BJ (cell line): ENCODE measurements at places on chromosomes 11 and 22.

DNA sequence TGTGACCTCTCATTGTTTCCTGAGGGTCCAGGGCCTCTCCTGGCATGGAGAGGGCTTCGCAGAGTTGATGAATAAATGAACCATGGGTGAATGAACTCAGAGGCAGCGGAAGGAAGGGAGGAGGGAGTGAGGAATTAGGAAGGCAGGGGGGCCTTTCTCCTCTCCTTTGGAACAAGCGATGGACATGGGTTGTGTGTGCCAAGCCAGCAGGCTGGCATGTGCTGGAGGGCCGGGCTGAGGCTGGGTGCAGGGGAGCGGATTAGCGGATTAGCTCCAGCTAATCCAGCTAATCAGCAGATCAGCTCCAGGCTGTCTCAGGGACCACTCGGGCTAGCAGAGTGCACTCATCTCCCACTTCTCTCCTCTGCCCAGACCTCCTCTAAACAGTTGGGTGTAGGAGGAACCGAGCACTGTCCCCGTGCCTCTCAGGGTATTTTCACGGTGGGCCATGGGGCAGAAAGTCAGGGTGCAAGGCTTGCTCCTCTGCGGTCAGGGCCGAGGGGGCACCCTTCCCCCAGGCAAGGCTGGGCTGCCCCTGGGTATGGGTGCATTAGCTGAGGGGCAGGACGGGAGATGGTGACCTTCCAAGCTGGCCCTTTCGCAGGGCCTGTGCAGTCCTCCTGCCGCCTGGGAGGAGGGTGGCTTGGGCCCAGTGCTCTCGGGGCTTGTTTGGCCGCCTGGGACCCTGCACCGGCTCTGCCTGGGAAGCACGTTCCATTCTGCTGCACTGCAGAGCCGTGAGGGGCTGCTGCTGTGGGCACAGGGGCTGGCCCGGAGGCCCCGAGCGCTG lies 120.3 kb upstream of the B3GAT1 start:
- no peak for DNase-seq

GRCh38 chr11:46463701-46464421 lies 72.3 kb upstream of the CHRM4 start:
- DNase-seq, result no peak

DNA sequence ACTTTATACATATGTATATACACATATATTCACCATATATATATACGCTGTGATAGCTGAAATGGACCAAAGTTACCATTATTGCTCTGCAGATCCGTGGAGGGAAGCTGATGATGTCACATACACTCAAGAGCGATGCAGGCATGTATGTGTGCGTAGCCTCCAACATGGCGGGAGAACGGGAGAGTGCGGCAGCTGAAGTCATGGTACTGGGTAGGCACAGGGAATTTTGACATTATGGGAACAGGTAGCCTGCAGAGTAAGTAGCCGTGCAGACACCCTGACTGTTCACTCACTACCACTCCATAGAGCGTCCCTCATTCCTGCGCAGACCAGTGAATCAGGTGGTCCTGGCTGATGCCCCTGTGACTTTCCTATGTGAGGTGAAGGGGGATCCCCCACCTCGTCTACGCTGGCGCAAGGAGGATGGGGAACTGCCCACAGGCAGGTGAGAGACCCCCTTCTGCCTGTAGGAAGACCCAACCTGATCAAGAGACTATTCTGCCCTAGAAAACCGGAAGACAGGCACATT lies 4.7 kb downstream of the ROBO3 start:
- DNase-seq, result no peak

GRCh38 chr11:7559398-7560283 lies 45.8 kb downstream of the PPFIBP2 start:
- DNase-seq, result no peak

DNA sequence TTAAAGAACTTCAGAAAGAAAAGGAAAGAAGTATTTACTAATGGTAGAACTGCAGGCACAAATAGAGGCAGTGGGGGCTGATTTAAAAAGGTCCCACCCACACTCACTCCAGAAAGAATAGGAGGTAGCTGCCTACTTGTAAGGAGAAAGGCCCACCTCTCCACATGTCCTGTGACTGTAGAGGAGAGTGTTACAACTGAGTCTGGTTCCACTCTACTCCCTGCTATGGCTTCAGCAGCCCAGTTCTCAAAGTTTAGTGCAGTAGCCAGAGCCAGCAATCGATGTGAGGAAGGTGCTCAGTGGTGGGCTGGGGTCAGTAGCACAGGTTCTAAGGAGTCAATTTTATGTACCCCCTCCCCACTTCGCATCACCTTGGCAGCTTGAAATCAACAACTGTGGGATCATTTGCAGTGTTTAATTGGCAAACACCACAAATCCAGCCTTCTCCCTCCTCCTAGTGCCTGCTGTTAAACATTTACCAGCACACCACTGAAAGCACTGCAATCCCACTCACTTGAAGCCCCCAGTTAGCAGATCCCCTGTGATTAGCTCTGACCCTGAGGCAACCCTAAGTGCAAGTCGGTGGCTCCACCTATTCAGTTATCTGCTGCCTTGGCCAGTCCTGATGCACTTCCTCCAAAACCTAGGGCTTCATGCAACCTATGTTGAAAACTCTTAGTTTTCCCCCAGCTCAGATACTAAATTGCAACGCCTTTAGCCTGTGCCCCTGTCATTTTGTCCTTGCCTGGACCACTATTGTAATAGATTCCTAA lies 146.6 kb downstream of the BBOX1 start:
- no peak for DNase-seq

GRCh38 chr11:110679323-110679975 lies 32.8 kb downstream of the ARHGAP20 start:
- DNase-seq, result peak; percentile 4

DNA sequence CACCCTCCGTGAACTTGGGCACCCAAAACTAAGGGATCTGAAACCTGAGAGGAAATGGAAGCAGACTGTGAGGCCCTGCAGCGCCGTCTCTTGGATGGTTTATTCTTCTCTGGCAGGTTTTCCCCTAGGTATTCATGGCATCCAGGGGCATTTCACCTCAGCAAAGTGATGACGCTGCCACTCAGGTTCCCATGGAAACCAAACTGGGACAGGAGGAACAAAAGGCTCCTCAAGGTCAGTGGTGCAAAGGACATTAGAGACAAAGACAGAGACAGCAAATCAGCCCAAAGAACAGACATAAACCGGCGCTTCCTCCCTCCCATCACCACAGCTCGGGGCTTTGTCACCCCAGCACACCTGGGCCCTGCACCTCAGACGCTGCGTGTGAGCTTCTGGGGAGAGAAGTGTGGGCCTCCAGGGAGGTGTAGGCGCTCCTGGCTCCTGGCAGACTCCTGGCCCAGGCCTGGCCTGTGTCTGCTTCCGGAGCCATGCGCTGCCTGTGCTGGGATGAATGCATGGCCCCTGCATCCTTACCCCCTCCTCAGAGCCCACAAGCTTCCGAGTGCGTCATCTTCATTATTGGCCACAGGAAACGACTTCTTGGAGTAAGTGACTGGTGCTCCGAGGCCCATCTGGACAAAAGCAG lies 5.9 kb downstream of the TP53AIP1 start:
- no peak for DNase-seq

DNA sequence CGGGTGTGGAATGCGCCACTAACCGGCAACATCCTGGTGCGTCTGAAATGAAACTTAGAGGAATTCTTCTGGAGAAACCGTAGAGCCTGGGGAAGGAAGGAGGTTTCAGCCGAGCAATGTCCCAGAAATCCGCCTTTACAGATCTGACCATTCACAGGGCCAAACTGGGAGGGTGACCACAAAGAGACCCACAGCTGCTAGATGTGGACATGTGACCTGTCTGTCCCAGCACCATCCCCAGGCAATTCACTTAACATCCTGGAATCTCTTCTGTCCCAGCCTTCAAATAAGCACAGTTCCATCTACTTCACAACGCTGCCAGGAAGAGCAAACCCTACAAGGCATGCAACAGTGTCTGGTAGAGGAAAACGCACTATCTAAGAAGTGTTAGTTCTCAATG lies 9.8 kb downstream of the MCAT start:
- no peak for DNase-seq

DNA sequence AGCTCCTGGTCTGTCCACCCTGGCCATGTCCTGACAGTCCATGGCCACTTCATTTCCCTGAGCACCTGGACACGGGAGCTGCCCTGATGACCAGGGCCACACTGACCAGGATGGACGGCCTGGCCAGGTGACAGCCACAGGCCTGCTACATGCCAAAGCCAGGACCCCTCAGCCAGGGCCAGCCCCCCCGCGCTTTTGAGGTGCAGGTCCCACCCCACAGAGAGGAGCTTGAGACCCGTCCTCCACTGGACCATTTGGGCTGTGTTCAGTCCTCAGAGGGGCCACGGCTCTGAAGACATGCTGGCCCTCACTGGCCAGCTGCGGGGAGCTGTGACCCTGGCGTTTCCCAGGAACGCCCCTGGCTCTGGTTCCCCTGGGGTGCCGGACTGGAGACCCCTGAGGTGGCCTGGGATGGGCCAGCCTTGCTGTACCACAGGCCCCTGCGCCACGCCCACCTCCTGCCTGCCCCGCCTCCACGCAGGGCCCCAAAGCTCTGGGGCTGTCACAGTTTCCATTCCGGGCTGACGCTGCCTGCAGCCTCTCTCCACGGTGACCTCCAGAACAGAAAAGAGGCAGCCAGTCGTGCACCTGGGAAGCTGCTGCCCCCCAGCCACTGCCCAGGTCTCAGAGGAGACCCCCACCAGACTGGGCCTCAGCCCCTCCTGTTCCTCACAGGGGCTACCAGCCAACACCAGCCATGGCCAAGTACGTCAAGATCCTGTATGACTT lies 18.2 kb downstream of the EPS8L2 start:
- DNase-seq, result no peak

DNA sequence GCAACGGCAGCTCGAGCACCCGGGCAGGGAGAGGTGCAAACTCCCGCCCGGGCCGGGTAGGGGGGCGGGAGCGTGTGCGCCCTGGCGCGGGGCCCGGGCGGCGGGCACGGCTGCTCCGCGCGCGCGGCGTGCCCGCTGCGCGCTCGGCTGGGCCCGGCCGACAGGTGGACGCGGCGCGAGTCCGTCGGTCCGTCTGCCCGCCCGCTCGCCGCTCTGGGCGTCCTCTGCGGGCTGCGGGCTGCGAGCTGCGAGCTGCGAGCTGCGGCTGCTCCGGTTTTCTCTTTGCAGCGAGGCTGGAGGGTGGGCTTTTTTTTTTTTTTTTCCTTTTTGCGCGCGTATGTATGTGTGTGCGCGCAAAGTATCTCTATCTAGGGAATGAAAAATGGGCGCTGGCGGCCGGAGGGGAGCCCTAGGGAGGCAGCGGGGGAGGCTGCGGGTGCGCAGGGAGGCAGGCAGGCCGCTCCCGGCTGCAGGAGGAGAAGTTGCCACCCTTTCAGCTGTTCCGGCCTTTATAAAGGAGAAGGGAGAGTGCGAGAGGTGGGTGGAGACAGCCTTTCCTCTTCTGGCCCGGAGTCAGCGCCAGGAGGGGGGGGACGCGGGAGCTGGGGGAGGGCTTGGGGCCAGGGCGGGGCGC lies at the start of gene PDGFB:
Gene PDGFB, minus strand, starts transcription at position 487 of the 634 bp plus-strand sequence. CDS start 1,019 bp downstream, outside the sequence.
- DNase-seq, result no peak

DNA sequence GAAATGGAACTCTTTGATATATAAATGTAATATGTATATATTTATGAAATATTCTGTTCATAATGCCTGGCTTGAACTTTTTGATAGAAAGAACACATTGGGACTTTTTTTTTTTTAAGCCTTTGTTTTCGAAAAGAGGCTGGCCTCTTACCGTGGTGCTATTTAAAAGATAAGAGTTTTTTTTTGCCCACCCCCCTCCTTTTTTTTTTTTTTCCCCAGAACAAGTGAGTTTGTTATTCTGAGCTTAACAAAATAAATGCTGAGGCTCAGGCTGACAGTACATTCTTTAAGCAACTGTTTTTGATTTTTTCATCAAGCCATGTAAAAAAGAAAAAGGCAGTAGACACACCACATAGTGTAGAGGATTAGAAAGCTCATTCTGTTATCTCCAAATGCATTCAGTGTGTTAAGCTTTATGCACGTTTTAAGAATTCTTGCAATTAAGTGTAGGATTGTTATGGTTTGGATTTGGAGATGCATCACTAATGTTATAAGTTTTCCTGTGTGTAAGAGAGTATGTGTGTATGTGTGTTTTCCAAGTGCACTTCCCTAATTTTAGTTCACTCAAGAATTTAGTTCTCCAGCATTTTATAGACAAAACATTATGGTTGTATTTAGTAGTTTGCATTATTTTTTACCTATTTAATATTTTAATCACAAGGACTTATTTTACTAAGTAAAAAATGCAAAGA lies 12.0 kb downstream of the PDHX start:
- DNase-seq, result no peak

DNA sequence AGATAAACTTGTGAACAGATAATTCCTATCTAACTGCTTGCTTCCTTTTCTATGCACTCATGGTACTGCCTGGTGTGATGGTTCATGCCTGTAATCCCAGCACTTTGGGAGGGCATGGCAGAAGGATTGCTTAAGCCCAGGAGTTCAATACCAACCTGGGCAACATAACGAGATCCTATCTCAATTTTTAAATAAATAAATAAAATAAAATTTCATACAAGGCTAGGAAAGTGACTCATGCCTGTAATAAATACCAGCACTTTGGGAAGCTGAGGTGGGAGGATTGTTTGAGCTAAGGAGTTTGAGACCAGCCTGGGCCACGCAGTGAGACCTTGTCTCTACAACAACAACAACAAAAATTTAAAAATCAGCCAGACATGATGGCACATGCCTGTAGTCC lies 166.6 kb downstream of the COMMD9 start:
- no peak for DNase-seq

- no peak for DNase-seq
These were observed 760 bp upstream of the CELSR1 start for GRCh38 chr22:46537946-46538813.

DNA sequence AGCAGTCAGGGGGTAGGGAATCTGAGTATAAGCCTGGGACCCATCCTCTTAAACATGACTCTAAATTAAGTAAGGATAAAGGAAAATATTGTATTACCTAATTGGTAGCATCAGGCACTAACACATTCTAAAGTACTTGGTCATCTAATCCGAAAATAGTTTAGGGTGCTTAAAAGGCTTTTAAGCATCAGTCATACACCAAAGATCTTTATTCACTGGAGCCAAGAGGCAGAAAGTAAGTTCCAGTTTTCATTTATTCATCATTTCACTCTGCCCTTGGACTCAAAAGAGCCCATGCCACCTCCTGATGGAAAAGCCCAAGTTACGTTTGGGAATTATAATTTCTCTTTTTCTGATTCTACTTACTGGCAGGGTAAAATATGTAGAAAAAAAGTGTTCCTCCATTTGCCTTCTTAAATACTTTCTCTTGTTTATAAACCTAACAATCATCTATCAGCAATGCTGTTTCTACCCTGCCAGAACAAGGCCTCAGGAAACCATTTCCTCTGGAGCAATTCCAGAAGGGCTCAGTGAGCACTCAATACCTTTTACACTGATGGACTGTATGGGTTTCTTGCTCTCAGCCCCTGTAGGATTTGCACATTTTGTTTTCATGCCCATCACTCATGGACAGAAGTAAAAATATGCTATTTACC lies 120.1 kb upstream of the SLC5A12 start:
- DNase-seq, result peak; percentile 63

- DNase-seq, result no peak
These were observed 1.6 kb upstream of the MCAM start for GRCh38 chr11:119318240-119319135.

GRCh38 chr11:22539821-22540256 lies 85.8 kb downstream of the FANCF start:
- no peak for DNase-seq

DNA sequence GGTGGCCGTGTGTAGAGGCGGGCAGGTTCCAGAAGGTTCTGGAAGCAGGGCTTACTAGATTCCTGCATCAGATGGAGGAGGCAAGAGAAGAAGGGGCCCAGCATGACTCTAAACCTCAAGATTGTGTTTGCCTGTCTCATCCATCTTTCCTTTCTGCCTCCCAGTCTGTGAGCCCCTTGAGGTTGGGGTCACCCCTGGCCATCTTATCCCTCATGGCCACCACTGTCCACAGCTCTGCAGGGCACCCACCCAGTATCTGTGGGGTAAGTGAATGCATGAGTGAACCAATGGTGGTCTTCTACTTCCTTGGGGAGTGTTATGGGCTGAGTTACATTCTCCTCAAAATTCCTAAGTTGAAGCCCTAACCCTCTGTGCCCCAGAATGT lies 79.3 kb downstream of the MYEOV start:
- DNase-seq, result no peak
